Activated naive CD4-positive, alpha-beta T cell treated with anti-CD3 and anti-CD28 coated beads for 36 hours (primary cell): ENCODE measurements at places on chromosomes 5 and 9.
A peak's percentile ranks its signal among the peaks of the same experiment; 100 is the strongest.

DNA sequence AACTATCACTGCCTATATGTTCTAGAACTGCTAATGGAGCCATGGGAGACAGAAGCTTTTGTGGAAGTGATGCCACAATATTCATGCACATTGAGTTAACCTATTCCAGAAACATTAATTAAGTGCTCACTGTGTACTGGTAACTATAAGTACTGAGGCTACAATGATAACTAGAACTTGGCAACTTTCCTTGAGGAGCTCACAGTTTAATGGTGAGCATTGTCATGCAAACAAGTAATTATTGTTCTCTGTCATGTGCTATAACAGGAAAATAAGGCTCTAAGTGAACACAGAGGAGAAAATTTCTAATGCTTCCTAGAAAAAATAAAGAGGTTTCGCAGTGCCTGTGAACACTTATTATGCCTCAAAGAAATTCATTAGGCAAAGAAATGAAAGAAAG, 142.2 kb downstream of the BAAT start:
- no peak for DNase-seq

GRCh38 chr5:174589599-174589998, 134.8 kb upstream of the MSX2 start:
- no peak for DNase-seq

GRCh38 chr5:77558266-77558665, 66.2 kb upstream of the WDR41 start:
- DNase-seq: no peak

DNA sequence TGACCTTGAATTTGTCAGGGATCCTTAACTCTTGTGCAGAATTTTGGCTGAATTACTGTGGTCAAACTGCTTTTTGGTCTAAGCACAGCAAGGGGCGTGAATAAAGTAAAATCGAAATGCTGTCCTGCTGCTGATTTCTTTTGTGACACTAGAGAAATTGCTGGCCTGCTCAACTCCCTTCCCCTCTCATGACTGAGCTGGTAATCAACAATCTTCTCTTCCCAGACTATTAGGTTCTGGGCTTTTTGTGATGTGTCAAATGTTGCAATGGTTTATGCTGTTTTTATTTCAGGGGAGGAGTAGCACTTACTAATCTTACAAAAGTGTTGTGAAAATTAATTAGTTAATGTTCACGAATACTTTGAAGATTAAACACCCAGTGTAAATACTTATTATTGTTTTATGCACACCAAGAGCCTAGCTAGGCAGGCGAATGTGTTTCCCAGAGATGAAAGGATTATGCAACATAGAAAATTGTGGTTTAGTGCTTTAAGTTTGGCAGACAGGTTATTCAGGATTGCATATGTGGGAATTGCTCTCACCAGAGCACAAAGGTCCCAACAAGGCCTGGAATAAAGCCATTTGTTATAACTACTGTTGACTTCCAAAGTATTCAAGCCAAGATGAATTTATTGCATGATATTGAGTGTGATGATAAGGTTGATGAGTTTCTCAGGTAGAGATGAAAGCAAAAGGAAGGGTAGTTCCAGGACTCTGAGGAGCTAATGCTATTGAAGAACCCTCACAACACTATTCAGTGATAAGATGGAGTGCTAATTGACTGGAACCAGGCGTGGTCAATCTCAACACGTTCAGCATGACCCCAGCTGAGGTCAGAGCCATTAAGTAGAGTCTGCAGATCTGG, 280.7 kb upstream of the ZNF608 start:
- no peak for DNase-seq

GRCh38 chr9:32954642-32955041, 46.8 kb downstream of the APTX start:
- DNase-seq: no peak

- no peak for DNase-seq
Observed at GRCh38 chr5:114948986-114949621, 220.6 kb downstream of the TRIM36 start.

GRCh38 chr5:9516591-9516990, 29.3 kb downstream of the SEMA5A start:
- DNase-seq: no peak

DNA sequence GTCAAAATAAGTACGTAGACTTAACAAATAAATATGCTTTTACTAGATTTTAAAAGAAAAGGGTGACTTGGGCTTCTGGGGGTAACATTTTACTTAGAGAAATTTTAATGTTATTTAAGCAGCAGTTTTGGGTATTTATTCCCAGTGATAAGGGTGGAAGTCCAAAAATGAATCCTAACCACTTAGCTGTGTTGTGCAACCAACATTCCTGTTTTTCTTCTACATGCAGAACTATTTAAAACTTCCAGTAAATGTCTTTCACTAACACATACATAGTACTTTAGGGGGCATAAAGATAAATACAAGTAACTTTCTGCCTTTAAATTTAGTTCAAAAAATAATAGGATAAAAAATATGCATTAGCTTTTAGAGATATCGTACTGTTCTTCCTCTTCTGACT, 436.7 kb downstream of the CTNND2 start:
- DNase-seq: no peak

DNA sequence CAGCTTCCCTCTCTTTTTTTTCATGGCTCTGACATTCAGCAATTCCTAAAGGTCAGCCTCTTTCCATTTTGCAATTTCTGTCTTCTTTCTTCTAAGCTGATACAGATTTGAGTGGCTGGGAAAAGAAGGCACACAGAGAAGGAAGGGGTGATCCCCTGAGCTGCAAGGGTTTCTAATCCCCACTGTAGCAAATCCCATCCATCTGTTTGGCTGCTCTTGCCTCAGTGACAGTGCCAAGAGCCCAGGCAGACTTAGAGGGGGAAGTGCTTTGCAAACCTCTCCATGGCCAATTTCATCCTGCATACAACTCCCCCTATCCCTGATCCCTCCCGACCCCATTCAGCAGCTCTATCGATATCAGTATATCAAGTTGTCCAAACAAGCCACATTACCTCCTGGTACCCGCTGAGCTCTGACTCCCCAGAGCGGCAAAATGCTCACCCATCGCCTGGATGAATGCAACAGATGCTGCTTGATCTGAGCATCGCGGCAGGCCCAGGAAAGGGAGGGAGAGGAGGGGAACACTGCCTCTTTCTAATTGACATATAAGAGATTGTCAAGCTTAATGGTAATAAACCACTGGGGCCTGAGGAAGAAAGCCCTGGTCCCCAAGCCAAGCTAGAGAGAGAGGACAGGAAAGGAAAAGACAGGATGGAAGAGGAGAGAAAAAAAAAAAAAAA, 268.9 kb downstream of the ASTN2 start:
- no peak for DNase-seq

- no peak for DNase-seq
Observed at GRCh38 chr9:20550326-20550725, 72.0 kb downstream of the MLLT3 start.

- no peak for DNase-seq
Observed at GRCh38 chr9:87578625-87579024, 81.0 kb downstream of the DAPK1 start.

GRCh38 chr5:113325054-113325453, 109.7 kb downstream of the TSSK1B start:
- DNase-seq: no peak

- DNase-seq: no peak
Observed at GRCh38 chr5:127871503-127872153, 168.4 kb downstream of the CCDC192 start.

GRCh38 chr5:9698125-9698826, 68.1 kb upstream of the TAS2R1 start:
- DNase-seq: no peak

DNA sequence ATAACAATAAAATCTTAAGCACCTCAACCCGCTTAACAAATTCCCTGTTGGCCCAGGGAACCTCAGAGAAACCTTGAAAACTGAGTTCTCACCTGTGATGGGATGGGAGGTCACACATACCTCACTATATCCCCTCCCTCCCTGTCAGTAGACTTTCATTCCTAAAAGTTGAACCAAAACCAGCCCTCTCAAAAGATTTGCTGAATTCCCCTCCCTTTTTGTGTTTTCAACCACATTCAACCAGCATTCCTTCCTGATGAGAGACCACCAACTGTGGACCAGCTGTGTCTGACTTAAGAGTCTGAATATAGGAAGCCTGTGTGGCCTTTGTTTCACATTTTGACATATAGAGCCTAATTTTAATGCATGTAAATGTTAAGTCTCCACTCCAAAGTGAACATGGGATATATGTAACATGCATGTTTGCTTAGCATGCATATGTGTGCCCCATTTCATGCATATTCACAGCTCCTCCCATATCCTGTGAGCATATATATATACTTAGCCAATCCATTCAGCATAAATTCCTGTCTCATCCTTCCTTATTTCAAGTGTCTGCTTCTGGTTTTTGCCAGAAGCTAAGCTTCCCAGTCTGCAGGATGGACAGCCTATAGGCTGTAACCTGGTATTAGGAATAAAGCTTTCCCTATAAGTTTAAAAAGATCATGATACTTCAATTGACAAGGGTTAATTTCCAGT, 604.6 kb downstream of the PTPRD start:
- no peak for DNase-seq

GRCh38 chr9:16138561-16139491, 586.0 kb downstream of the CCDC171 start:
- DNase-seq: no peak

- no peak for DNase-seq
Observed at GRCh38 chr9:89096807-89097206, 81.8 kb downstream of the SHC3 start.

GRCh38 chr5:60886158-60886557, 42.1 kb upstream of the ELOVL7 start:
- DNase-seq: no peak

DNA sequence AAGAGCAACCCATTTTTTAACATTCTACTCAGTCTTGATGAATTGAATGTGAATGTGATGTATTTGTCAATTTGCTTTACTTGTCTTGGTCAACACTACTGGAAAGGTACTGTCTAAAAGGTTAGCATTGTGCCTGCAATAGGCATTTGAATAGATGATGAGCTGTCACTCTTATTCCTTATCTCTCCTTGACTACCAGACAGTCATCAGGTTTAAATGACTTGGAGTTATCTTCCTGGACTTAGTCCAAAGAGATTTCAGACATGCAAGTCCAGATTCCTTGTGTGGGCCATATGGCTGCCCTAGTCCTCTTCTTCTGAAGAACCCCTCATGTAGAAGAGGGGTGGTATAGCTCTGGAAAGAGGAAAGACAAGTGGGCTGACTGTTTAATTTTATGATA, 4.8 kb downstream of the ARHGEF28 start:
- DNase-seq: no peak

- DNase-seq: no peak
Observed at GRCh38 chr9:19922476-19923118, 133.8 kb upstream of the SLC24A2 start.

- DNase-seq: peak; percentile 19
Observed at GRCh38 chr5:141359790-141360426, at the start of gene PCDHGB2. Gene PCDHGB2, plus strand, starts transcription at chr5:141359994. Its CDS starts 142 bp downstream, at chr5:141360136.

DNA sequence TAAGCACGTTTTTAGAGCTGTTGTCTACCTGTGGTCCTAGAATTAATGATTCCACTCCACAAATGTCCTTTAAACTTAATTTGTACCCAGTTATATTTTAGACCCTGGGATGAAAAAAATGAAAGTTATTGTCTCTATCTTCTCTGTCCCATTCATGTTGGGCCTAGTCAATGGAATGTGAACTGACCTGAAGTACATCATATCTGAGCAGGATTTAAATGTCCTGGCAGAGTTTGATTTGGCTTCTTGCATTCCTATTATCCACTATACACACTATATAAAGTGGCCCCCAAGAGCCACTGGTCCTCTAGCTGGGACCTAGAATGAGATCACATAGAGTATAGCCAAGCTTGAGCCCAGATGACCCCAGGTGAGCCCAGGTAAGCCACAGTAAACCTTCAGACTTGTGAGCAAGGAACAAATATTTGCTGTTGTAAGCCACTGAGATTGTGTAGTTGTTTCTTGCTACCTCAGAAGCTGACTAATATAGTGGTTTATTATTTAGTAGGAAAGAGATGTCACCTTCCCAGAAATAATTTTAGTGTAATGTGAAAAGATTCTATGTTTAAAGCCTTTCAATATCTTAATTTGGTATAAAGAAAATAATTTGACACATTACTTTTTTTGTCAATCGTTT, 37.1 kb upstream of the C6 start:
- no peak for DNase-seq

- DNase-seq: no peak
Observed at GRCh38 chr5:72836810-72837209, 20.3 kb downstream of the TNPO1 start.

DNA sequence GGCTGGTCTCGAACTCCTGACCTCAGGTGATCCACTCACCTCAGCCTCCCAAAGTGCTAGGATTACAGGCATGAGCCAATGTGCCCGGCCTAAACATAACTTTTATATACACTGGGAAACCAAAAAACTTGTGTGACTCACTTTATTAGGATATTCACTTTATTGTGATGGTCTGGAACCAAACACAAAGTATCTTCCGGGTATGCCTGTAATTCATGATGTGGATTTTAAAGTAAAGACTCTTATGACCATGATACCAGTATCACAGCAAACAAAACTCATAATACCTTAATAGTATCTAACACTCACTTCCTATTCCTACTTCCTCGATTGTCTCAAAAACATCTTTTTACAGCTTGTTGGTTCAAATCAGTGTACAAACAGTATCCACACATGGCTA, 12.7 kb upstream of the GFPT2 start:
- DNase-seq: no peak

- DNase-seq: no peak
Observed at GRCh38 chr9:15915711-15916110, 362.9 kb downstream of the CCDC171 start.

DNA sequence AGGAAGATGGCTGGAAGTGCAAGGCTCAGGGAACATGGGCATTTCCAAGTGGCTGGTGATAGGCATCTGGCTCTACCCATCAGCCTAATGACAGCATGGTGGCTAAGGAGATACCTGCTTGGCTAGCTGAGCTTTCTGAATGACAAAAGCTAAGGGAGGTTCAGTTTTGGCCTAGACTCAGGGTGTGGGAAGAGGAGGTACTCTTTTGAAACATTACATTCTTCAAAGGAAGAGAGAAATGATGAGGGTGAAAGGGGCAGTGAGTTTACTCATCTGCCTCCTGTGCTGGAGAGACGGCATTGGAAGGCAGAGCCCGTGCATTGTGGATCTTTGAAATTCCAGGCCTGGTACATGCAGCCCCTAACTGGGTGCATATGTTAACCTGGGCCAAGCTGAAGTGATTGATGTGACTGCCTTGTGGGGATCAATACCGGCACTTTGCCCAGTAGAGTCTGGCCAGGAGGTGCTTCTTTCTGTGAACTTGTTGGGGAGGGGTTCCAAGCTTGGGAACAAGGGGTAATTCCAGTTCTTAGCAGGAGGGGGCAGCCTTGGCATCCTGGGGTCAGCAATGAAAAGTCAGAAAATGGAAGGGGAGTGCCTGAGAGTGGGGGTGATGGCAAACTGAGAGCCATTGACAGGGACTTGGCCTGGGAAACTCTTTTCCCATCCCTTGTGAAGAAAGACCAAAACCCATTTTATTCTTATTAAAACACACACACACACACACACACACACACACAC, 108.6 kb downstream of the ACER2 start:
- DNase-seq: peak; percentile 21

GRCh38 chr5:107618242-107618641, 52.5 kb downstream of the EFNA5 start:
- DNase-seq: no peak

GRCh38 chr5:32475334-32476097, 31.0 kb upstream of the ZFR start:
- no peak for DNase-seq
